ENCODE measurements at places on chromosomes 12 and 14. TPM values are rescaled to one million over a fixed set of nuclear protein-coding genes. Genes with fewer than 3 reads are reported as not detected.

DNA sequence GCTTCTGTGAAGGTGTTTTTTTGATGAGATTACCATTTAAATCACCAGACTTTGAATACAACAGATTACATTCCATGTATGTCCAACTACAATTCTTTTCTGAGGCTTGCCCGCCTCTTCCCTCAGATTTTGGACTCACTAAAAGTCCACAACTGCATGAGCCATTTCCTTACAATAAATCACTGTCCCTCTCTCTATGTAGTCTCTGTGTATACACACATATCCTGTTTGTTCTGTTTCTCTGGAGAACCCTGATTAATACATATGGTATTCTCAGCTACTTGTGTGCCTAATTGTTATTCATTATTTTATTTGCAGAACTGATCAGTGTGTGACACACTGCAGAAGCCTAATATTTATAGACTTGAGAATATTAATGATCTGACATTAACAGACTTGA is 2.4 kb upstream of the MIPOL1 start:
- DNase-seq = no peak

- DNase-seq = no peak
Observed at GRCh38 chr12:70741256-70741655, 104.0 kb upstream of the PTPRB start.

GRCh38 chr14:69351911-69352310 is 46.2 kb downstream of the ERH start:
- peak; percentile 71 for DNase-seq

GRCh38 chr12:96549341-96549740 is 60.0 kb downstream of the CFAP54 start:
- DNase-seq = no peak

DNA sequence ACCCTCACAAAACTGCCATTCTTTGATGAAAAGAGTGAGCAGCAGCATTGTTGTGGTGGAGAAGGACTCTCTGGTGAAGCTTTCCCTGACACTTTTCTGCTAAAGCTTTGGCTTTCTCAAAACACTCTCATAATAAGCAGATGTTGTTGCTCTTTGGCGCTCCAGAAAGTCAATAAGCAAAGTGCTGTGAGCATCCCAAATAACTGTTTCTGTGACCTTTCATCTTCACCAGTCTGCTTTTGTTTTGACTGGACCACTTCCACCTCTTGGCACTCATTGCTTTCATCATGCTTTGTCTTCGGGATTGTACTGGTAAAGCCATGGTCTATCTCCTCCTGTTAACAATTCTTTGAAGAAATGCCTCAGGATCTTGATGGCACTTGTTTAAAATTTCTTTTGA is 424.7 kb upstream of the TMPO start:
- no peak for DNase-seq

DNA sequence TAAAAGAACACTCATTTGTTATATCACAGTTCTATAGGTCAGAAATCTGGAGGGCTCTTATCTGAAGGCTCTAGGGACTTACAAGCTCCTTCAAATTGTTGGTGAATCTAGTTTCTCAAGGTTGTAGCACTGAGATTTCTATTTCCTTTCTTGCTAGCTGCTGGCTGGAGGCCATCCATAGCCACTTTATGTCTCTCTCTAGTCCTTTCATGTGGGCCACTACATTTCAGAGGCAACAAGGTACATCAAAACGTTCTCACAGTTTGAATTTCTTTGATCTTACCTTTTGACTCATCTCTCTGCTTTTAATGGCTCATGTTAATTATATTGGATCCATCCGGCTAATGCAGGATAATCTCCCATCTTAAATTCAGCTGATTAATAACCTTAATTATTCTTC is 286.8 kb downstream of the DIO2 start:
- no peak for DNase-seq

- DNase-seq = no peak
Observed at GRCh38 chr12:26128168-26128567, 3.3 kb upstream of the BHLHE41 start.

DNA sequence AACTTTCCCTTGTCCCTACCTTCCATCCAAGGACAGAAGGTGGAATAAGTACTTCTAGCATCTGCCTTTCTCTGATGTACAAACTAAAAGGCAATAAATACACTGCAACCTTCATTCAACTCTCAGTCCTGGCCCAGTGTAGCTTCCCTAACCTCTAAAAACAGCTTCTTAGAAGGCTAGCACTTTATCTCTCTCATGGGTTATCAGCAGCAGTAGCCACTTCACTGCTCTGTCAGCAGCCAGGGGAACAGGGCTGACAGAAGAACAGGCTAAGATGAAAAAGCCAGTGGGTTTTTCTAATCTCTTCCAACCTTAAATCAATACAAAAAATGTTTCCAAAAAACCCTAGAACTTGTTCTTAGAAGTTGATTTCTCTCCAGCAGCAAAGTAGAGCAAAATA is 13.2 kb downstream of the BAZ2A start:
- DNase-seq = no peak

DNA sequence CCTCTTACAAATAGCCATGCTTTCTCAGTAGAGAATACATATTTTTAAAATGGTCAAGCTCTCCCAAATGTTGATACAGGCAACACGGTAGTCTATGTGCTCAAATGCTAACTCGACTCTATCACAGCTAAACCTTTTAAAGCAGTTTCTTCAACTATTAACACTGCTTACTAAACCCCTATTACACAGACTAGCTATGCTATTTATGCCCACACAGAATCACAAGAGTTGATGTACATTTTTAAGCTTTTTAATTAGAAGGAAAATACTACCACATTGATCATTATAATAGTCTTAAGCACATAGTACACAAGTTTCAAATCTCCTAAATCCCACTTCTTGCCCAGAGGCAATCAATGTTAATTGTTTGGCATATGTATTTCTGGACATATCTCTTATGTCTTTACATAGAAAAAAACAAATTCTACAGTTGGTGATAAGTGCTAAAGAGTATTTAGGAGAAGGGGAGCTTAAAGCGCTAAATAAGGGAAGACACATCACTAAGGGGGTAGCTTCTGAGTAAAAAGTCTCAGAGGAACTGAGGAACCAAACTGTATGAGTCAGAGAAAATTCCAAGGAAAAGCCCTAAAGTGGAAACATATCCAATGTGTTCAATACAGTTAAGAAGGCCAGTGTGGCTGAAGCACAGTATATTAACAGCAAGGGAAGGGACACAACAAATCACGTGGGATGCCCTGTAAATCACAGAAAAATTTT is 13.7 kb downstream of the HNRNPC start:
- DNase-seq = no peak

DNA sequence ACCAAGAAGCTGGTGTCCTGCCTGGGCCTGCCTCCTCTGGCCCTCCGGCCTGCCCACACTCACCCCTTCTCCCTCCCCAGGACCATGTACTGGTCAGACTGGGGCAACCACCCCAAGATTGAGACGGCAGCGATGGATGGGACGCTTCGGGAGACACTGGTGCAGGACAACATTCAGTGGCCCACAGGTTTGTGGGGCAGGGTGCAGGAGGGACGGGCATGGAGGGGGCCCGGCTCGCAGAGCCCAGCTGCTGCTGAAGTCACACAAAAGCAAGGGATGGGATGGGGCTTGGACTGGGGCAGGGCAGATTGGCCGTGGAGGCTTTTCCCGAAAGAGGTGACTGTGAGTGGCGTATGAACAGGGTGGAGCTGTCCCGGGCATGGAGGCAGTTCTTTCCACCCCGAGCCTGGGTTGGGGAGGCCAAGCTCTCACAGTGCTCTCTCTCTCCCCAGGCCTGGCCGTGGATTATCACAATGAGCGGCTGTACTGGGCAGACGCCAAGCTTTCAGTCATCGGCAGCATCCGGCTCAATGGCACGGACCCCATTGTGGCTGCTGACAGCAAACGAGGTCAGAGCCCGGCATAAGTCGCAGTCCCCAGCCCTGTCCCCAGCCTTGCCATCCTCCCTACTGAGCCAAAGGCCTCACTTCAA is 7.8 kb upstream of the NXPH4 start:
- no peak for DNase-seq

GRCh38 chr12:66852765-66853164 is 173.9 kb upstream of the GRIP1 start:
- no peak for DNase-seq

DNA sequence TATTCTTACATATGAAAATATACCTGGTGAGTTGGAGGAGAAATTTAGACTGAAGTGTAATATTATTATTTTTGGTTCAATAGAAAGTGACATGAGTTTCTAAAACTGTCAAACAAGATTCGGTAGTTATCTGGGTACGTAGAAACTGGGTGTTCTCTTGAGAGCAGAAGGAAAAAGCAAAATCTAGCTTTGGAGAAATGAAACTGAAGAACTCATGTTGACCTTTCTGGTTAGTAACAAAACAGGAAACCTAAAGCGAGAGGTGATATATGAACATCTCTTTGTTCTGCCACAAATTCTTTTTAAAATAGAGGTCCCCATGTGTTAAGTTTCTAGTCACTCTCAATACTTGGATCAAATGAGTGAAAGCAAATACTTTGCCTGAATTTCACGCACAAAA is 401.7 kb downstream of the TRHDE start:
- DNase-seq = no peak

DNA sequence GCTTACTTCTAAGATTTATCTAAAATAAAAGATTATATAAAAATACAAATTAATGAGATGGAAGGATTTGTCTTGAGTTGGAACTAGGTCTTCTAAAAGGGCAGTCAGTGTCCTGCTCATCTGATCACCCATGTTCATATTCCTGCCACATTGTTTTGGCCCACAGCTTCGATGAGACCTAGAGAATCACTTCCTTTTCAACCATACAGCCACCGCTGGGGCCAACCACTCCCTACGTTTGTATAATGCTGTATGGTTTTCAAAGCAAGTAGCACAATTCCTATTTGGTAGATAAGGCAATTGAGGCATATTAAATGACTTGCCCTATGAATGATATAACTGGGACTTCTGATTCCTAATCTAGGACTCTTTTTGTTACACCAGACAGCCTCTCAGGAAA is 249.4 kb downstream of the ZFP36L1 start:
- DNase-seq = no peak

- DNase-seq = no peak
Observed at GRCh38 chr12:114961491-114961890, 277.5 kb upstream of the TBX3 start.

GRCh38 chr14:69771136-69771535 is 4.2 kb downstream of the SRSF5 start:
- DNase-seq = no peak

GRCh38 chr12:113854385-113855142 is 111.6 kb downstream of the RBM19 start:
- DNase-seq = no peak

- DNase-seq = no peak
Observed at GRCh38 chr14:73754911-73755360, 40.8 kb upstream of the PNMA1 start.

- DNase-seq = no peak
Observed at GRCh38 chr14:64400829-64401459, 12.8 kb downstream of the MTHFD1 start.

- no peak for DNase-seq
Observed at GRCh38 chr14:33430414-33431035, 491.8 kb downstream of the NPAS3 start.

DNA sequence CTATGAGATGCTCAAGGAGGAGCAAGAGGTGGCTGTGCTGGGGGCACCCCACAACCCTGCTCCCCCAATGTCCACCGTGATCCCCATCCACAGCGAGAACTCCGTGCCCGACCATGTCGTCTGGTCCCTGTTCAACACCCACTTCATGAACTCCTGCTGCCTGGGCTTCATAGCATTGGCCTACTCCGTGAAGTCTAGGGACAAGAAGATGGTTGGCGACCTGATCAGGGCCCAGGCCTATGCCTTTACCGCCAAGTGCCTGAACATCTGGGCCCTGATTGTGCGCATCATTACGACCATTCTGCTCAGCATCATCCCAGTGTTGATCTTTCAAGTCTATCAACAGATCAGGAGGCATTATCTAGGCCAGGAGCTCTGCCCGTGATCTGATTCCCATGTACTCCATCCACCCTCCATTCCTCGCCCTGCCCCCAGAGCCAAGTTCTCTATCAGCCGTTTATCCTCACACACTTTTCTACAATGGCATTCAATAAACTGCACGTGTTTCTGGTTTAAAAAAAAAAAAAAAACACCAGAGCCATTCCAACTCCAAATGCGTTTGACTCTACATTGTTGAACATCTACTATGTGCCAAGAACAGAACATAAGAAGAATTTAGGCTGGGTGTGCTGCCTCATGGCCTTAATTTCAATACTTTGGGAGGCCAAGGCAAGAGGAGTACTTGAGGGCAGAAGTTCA is 17.5 kb downstream of the ATXN2 start:
- DNase-seq = no peak

GRCh38 chr14:104871656-104872468 is 6.8 kb downstream of the CEP170B start:
- no peak for DNase-seq

GRCh38 chr12:59847127-59847526 is 251.3 kb downstream of the SLC16A7 start:
- DNase-seq = no peak

- DNase-seq = no peak
Observed at GRCh38 chr12:66438601-66439000, 136.3 kb downstream of the HELB start.

Gene MANSC4
- not detected for total RNA-seq

Gene PIANP
- not detected for total RNA-seq

Gene OR4K17
- not detected for total RNA-seq

Gene CDKN1B
- 27.5 TPM for total RNA-seq

Gene TSPAN11
- 2.7 TPM for total RNA-seq

Gene C1R
- total RNA-seq = 1,686 TPM

Gene CISTR
- total RNA-seq = not detected

Gene TOMM20L
- not detected for total RNA-seq

Gene CCDC196
- not detected for total RNA-seq

Data from posterior vena cava (tissue), 2 donors.